ENCODE measurements at places on chromosomes 3 and 15.

DNA sequence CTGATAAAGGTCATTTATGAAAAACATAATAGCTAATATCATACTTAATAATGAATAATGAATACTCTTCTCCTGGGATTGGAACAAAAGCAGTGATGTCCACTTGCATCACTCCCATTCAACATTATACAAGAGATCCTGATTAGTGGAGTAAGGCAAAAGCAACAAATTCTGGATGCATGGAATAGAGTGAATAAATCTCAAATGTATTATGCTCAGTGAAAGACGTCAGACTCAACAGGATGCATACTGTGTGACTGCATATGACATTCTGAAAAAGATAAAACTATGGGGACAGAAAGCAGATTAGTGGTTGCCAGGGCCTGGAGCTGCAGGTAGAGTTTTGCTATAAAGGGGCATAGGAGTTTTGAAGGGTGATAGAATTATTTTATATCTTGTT, 77.6 kb upstream of the ZBTB20 start:
- no peak overlapping the region for H3K27ac ChIP-seq
- H3K36me3 ChIP-seq: no peaks in the 10 kb centered on the region
- H3K4me3 ChIP-seq: no peak overlapping the region
- peaks cover 5% of the 10 kb centered on the region for H3K27me3 ChIP-seq

DNA sequence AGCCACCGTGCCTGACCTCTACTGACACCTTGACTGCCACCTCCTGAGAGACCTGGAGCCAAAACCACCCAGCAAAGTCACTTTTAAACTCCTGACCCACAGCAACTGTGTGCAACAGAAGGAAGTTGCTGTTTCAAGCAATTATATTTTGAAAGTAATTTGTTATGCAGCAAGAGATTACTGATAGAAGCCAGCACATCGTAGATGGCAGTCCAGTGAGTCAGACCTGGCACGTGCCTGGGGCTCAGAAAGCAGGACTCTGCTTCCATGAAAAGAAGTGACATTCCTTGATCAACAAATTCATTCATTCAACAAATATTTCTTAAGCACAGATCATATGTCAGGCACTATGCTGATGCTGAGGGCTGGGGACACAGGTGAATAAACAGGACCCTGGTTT, 5.7 kb upstream of the CSPG4 start:
- H3K27me3 ChIP-seq: peaks cover 51% of the 10 kb centered on the region
- no peak for DNase-seq
- H3K4me1 ChIP-seq: peaks cover 8% of the 10 kb centered on the region
- H3K36me3 ChIP-seq: no peaks in the 10 kb centered on the region
- H3K27ac ChIP-seq: no peak overlapping the region

- no peak for DNase-seq
- no peak overlapping the region for H3K27ac ChIP-seq
- peaks cover 45% of the 10 kb centered on the region for H3K27me3 ChIP-seq
- H3K4me3 ChIP-seq: no peak overlapping the region
- H3K4me1 ChIP-seq: no peaks in the 10 kb centered on the region
- no peaks in the 10 kb centered on the region for H3K36me3 ChIP-seq
Observed at GRCh38 chr3:119175872-119176756, 2.7 kb downstream of the UPK1B start.

- H3K27me3 ChIP-seq: no peaks in the 10 kb centered on the region
- H3K4me1 ChIP-seq: no peaks in the 10 kb centered on the region
- DNase-seq: no peak
- H3K36me3 ChIP-seq: no peaks in the 10 kb centered on the region
- H3K27ac ChIP-seq: no peak overlapping the region
Observed at GRCh38 chr3:79968418-79968817, 200.6 kb upstream of the ROBO1 start.

DNA sequence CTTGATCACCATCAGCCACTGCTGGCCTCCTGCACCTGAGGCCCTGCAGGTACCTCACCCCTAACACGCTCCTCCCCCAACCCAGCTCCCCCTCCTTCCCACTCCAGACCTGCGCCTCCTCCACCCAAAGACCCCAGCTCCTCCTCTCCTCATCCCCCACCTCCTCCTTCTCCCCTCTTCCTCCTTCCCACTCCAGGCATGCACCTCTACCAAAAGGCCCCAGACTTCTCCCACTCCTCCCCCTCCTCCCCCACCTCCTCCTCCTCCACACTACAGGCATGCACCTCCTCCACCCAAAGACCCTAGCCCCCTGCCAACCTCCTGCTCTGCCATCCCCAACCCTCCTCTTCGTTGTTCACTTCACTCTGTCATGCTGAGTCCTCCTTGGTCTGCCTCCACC, 42.7 kb downstream of the CYP11A1 start:
- peaks cover 7% of the 10 kb centered on the region for H3K36me3 ChIP-seq
- peaks cover 8% of the 10 kb centered on the region for H3K27me3 ChIP-seq
- peaks cover 17% of the 10 kb centered on the region for H3K4me1 ChIP-seq
- H3K4me3 ChIP-seq: no peak overlapping the region
- no peak for DNase-seq
- no peak overlapping the region for H3K27ac ChIP-seq

All from effector memory CD8-positive, alpha-beta T cell (primary cell).